ENCODE measurements at places on chromosomes 2 and 18.

GRCh38 chr2:154686162-154686561 is 12.3 kb upstream of the KCNJ3 start:
- no peak for DNase-seq

DNA sequence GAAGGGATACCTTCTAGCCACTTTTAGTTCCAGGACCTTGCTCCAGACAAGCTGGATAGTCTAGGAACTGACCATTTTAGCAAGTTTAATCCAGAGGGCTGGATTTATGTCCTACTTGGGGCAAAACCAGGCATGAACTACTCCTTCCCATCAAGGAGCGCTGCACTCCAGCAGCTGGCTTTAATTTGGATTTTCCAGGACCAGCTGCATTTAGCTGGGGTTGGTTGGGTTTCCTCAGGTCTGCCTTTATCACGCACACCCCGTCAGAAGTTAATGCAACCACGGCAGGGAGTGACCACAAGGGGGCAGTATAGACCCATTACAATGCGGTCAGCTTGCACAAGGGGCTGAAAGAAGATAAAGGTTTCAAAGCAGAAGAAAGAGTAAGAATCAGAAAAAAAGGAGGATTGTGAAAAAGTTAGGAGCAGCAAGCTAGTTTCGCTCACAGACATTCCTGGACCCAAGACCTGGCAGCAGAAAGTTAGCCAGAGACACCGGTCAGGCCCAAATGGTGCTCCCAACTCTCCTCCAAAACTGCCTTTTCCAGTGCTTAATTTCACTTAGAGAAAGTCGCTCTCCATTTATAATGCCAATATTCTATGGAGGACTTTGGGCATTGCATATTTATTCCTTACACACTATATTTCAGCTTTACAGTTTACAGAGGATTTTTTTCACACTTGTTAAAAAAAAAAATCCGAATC is 40.1 kb downstream of the SLC4A1AP start:
- no peak for DNase-seq

- DNase-seq = no peak
Measured at GRCh38 chr2:105691947-105692390, 52.7 kb upstream of the NCK2 start.

DNA sequence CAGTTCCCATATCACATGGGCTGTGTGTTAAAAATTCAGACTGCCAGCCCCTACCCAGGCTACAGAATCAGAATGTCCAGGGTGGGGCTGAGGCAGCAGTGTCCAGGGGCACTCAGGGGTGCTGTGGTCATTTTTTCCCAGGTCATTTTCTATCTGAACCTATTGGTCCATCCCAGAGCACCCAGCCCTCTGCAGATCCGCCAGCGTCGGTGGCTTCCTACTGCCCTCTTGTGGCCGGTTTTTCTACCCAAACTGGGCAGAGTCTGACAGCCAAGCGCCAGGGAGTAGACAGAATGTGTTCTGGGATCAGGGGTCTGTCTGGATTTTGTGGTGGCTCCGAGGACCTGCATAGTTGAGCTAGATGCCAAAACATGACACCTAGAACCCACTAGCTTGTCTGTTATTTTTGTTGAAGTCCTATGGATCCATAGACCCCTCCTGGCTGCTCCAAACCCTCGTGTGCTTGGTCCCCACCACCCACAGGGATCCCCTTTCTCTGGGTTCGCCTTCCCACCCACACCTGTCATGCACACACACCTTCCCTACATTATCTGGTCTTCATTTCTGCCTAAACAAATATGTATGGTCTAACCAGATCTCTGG is 34.1 kb upstream of the RMDN2 start:
- no peak for DNase-seq

- DNase-seq = no peak
Measured at GRCh38 chr2:172943539-172943938, 132.1 kb upstream of the MAP3K20 start.

DNA sequence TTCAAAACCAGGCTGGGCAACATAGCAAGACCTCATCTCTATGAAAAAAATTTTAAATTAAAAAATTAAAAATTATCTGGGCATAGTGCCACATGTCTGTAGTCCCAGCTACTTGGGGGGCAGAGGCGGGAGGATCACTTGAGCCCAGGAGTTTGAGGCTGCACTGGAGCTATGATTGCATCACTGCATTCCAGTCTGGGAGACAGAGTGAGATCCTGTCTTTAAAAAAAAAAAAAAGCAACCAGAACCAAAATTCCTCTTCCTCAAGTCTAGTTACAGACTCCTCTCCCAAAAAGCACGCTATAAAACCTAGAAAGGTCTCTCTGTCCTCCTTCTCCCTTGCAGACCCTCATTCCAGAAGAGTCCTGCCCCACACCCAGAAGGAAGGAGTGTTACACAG is 23.9 kb downstream of the TNFAIP6 start:
- no peak for DNase-seq

- DNase-seq = no peak
Measured at GRCh38 chr2:224574423-224575084, 10.6 kb downstream of the CUL3 start.

GRCh38 chr2:168978461-168978861 is 52.7 kb downstream of the ABCB11 start:
- DNase-seq = no peak

DNA sequence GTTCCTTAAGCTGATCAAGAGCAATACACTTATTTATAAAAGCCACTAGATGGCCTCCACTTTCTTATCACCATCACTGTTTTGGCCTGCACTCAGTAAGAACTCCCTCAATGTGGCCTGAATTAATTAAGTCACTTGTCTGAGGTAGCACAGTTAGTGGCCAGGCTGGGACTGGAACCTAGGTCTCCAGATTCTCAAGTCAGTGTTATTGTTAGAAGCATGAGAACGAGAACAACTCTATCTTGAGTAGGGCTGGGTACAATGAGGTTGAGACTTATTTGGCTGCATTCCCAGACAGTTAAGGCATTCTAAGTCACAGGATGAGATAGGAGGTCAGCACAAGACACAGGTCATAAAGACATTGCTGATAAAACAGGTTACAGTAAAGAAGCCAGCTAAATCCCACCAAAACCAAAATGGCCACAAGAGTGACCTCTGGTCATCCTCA is 115.8 kb downstream of the SS18 start:
- DNase-seq = no peak

- DNase-seq = no peak
Measured at GRCh38 chr2:97779141-97779540, 65.8 kb downstream of the ZAP70 start.

GRCh38 chr18:44668270-44668975 is 12.3 kb upstream of the SETBP1 start:
- no peak for DNase-seq

DNA sequence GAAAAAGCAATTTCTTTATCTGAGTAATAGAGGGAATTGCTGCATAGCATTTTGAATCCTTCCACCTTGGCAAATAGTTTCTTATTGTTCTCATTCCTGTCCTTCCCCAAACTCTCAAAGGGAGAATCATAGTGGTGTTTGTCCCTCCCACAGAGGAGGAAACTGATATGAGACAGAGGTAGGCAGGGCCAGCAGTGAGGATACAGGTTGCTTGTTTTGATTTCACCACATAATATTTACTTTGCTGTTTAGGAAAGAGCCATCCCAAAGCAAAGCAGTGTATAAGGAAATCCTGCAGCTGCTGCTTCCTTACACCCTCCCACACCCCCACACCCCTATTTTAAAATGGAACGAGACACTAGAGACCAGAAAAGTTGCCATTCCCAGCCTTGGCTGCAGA is 195.3 kb downstream of the SETBP1 start:
- no peak for DNase-seq

DNA sequence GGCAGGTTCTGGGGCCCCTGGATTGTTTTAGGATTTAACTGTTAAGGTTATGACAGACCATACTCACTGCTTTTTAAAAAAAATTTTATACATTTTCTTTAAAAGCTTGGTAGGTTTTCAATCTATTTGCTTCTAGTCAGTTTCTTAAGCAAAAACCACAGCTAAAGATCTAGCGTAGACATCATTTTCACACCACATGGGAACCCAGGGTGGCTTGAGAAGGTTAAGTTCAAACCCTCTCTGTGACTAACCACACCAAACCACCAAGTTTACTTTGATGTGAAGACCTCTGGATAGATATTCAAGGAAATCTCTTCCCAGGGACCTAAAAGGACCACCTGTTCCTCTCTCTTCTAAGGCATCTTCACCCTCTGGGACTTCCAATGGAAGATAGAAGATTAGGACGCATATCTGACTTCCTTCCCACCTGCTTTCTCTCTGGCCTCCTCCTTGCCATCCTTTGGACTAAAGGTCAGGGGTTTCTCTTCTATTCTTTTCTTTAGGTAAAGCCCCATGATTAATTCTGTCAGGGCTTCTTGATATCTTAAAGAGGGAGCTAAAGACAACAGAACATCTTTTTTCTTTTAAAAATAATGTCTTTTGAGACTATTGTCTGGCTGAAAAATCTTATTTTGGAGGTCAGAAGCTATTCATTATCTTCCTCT is 32.3 kb downstream of the FOSL2 start:
- no peak for DNase-seq

DNA sequence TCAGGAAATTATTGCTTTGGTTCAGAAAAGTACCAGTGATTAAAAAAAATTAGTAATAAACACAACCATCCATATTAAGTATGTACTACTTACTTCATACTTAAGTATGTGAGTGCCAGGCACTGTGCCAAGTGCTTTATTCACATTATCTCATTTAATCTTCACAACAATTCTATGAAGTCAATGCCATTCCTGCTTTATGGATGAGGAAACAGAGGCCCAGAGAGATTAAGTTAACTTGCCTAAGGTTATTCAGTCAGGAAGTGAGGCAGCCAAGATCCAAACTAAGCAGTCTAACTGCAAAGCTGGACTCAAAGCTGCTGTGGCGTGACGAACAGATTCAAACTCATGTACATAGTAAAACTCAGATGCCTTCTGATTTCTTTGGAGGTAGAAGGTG is 22.3 kb downstream of the DTNB start:
- no peak for DNase-seq

- no peak for DNase-seq
Measured at GRCh38 chr2:12162269-12163247, 416.1 kb downstream of the LPIN1 start.

- no peak for DNase-seq
Measured at GRCh38 chr2:199740111-199740428, 110.9 kb downstream of the FTCDNL1 start.

GRCh38 chr2:178679891-178680290 is 127.3 kb downstream of the TTN start:
- DNase-seq = no peak
